Dorsolateral prefrontal cortex (tissue), 122 donors: ENCODE measurements at places on chromosomes 2 and 18. TPM values are rescaled to one million over a fixed set of nuclear protein-coding genes. Genes with fewer than 3 reads are reported as not detected.

GRCh38 chr2:40160751-40161218 lies 291.1 kb downstream of the SLC8A1 start:
- DNase-seq = no peak

DNA sequence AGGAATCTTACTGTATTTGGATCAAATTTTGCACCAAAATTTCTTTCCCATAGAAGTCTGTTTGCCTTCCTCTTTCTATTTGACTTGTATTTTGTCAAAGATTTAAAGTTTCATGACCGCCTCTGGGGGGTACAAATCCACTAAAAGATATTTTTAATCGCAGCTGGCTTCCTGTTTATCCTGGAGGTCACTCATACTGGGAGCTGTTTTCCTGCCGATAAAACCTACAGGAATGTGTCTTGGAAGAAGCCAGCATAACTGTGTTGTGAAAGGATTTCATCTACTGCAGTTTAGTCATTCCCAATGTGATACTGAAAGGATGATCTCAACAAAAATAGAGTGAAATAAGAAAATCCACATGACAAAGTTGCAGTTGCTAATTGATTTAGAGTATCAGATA lies 184.0 kb downstream of the RIT2 start:
- DNase-seq = no peak

DNA sequence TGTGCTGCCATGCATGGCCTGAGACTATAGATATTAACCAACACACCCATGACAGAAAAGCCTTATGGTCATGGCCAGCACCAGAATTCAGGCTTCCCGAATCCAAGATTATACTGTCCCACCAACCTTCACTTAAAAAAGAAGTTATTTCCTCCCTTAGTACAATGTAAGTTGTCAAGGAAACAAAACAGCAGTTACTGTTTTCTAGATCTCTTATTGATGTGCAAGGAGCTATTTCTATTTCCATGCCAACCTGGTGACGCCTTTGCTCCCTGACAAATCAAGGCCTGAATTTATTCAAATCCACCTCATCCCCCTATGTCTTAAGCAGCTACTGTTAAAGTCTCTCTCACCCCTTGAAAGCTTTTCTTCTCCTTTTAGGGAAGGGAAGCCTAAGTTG lies 249.3 kb downstream of the ZNF521 start:
- no peak for DNase-seq

GRCh38 chr2:224711859-224712665 lies 4.1 kb downstream of the CCDC195 start:
- no peak for DNase-seq

DNA sequence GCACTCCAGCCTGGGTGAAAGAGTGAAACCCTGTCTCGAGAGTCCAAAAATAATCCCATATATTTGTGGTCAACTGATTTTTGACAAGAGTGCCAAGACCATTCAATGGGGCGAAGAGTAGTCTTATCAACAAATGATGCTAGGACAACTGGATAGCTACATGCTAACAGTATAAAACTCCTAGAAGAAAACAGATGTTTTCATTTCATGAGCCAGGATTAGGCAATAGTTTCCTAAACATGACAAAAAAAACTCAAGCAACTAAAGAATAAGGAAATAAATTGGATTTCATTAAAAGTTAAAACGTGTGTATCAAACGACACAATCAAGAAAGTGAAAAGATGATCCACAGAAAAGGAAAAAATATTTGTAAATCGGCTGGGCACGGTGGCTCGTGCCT lies 6.3 kb downstream of the LIMS2 start:
- no peak for DNase-seq

DNA sequence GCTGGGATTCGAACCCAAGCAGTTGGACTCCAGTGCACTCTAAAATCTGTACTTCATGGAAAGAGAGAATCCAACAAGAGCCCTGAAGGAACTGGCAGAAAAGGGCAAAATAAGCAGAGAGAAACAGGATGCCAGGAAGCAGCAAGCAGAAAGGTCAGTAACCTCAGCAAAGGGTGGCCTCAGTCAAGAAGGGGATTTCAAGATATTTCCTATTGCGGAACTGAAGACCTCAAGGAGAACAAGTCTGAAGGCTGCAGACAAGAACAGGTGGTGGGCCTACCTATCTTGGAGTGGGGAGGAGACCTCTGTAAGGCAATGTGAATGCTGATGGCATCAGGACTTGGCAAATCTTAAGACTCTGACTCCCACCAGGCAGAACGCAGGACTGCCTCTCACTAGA lies 20.1 kb upstream of the MREG start:
- DNase-seq = no peak

- no peak for DNase-seq
These were observed 169.2 kb downstream of the CDH20 start for GRCh38 chr18:61502472-61502871.

DNA sequence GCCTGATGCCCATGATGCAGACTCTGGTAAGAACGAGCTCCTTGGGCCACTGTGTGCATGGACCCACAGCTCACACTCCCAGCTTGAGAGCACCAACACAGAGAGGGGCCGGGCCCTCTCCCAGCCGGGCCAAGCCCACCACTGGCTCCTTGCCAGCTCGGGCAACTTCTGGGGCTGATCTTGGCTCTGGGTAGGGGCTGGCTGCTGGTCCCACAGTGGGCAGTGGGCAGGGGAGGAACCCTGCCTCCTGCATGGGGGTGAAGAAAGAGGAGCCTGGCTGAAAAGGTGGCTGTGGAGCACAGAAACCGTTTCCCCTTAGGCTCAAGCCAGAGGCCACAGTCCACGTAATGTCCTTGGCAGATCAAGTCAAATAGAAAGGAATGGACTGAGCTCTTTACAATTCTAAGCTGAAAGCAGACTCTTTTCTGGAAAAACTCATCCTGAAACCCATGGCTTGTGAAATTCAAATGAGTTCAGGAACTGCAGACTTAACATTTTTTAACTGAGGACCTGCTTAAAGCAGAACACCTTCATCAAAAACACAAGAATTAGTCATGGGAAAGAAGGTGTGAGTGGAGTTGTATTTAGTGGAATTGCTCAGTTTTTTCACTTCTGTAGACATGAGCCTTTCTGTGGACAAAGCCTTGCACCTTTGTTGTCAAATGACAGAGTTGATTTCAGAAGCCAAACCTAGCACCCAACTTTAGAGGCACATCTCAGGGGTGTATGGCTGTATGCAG lies 104.9 kb downstream of the STPG4 start:
- no peak for DNase-seq

- peak; percentile 48 for DNase-seq
These were observed 58.2 kb downstream of the KLF7 start for GRCh38 chr2:207107551-207107950.

The NOSTRIN gene
- total RNA-seq = 7.4 TPM

The COL4A3 gene
- total RNA-seq = 2.3 TPM

The SMCHD1 gene
- total RNA-seq = 59.0 TPM

The RBFA gene
- total RNA-seq = 22.9 TPM

The IL37 gene
- not detected for total RNA-seq
